Stimulated activated naive CD4-positive, alpha-beta T cell treated with Interleukin-2 at 50 U/mL for 16 hours (primary cell): ENCODE measurements at places on chromosomes 7 and 10.

DNA sequence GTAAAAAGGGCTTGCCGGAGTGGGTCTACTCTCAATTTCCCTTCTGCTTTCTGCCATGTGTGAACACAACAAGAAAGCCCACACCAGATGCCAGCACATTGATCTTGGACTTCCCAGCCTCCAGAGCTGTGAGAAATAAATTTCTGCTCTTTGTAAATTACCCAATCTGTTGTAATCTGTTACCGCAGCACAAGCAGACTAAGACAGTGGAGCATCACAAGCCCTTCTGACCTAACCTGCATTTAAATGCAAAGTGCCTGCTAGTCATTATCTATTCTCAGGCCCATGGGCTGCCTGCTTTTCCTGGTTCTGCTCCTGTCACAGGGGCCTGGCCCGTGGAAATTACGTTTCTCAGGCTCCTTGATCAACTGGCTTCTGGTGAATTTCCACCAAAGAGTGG is 199.3 kb upstream of the AUTS2 start:
- DNase-seq, result no peak

DNA sequence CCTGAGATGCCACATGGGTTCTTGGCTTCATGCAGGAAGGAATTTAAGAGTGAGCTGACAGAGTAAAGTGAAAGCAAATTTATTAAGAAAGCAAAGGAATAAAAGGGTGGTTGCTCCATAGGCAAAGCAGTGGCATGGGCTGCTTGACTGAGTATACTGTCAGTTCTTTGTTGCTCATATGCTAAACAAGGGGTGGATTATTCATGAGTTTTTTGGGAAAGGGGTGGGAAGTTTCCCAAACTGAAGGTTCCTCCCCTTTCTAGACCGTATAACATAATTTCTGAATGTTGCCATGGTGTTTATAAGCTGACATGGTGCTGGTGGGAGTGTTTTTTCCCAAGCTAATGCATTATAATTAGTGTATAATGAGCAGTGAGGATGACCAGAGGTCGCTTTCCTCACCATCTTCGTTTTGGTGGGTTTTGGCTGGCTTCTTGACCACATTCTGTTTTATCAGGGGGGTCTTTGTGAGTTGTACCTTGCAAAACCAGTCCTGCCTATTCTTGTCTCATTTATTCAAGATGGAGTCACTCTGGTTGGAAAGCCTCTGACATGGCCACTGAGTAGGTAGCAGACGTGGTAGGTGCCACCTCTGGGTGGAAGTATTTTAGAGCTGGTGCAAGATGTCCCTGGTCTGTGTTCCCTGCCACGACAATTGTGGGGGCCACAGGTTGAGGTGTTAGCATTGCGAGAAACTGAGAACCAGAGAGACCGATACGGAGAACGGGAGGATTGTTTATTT is 107.5 kb upstream of the SDK1 start:
- no peak for DNase-seq

DNA sequence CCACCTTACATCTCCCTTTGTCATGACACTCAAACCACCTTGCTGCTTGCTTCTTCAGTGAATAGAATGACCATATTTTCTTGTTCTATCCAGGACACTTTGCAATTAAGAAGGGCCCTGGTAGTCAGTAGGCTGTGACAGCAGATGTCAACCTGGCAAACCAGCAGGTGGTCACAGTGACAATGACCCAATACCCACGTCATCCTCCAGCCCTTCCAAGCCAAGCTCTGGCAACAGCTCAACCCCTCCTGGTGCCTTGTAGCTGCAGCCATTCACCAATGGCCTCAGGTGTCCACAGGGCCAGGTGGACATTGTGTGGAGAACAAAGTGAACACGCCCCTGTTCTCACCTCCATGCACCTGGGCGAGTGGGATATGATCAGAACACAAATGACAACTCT is 87.6 kb upstream of the MACROH2A2 start:
- DNase-seq, result no peak

- DNase-seq, result no peak
These were observed 59.5 kb downstream of the SIRT1 start for GRCh38 chr10:67943917-67944316.

GRCh38 chr7:143296686-143297085 is 8.5 kb downstream of the CASP2 start:
- no peak for DNase-seq

DNA sequence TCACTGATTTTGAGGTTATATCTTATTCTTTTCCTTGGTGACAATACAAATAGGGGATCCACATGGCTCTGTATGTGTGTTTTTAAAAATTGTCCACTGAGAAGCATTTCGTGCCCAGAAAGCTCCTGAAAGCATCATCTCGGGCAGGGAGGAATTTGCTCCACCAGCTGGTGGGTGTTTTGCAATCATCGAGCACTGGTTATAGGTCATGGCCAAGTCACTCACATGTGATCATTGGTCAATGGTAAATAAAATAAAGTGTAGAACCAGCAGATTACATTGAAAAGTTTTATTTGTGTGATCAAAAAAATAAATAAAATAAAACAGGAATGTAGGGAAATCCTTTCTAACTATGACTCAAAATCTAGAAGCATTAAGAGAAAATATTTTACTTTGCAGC is 23.0 kb upstream of the SNX13 start:
- DNase-seq, result no peak

- DNase-seq, result no peak
These were observed 694.1 kb downstream of the ANKRD7 start for GRCh38 chr7:118918556-118918955.

GRCh38 chr7:47307311-47307710 is 274.6 kb downstream of the TNS3 start:
- no peak for DNase-seq

- DNase-seq, result no peak
These were observed 43.4 kb downstream of the ADCYAP1R1 start for GRCh38 chr7:31095286-31096197.

- DNase-seq, result no peak
These were observed 172.1 kb upstream of the MGMT start for GRCh38 chr10:129294944-129295343.

DNA sequence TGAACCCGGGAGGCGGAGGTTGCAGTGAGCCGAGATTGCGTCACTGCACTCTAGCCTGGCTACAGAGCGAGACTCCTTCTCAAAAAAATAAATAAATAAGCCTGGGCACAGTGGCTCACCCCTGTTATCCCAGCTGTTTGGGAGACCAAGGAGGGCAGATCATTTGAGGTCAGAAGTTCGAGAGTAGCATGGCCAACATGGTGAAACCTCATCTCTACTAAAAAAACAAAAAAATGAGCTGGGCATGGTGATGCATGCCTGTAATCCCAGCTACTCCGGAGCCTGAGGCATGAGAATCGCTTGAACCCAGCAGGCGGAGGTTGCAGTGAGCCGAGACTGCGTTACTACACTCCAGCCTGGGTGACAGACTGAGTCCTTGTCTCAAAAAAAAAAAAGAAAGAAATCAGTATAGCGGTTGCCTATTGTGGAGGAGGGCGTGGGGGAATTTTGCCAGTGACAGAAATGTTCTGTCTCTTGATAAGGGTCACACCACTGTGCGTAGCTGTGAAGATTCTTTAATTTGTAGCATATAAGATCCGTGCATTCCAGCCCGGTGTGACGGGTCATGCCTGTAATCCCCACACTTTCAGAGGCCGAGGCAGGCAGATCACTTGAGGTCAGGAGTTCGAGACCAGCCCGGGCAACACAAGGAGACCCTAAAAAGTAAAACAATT is 17.9 kb upstream of the EIF3B start:
- DNase-seq, result no peak

DNA sequence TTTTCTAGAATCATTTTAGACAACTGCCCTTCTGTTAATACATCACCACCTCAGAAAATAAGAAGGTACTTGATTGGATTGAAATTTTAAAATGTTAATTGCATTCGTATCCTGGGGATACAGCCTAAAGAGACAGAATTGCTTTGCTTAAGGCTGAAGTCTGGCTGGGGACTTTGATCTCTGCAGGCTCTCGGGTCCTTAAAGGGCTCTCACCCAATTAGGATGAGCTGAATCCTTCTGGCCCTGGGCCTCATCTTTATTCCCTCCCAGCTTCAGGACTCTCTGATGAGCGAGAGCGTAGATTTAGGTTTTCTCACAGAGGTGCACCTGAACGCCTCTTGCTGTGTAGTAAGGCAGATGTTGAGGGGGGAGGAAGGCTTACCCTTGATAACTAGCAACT is 475.3 kb upstream of the C7orf33 start:
- DNase-seq, result no peak
